ENCODE measurements at places on chromosomes 7 and 10.

DNA sequence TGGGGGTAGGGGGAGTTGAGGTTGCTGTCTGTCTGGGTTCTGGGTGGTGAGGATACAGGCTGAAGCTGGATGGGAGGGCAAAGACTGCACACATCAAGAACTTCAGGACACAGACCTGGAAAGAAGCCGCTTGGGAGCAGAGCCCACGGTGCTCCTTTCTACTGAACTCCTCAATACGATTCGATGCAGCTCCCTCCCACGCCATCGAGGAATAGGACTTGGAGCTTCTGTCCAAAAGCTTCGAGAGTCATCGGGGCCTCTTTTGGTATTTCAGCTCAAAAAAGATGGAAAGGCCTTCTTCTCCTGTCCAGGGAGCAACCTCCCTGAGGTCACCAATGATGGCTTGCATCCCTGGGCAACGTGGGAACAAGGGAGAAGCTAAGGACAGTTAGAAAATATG is 407.1 kb upstream of the MGMT start:
- no peak for DNase-seq

DNA sequence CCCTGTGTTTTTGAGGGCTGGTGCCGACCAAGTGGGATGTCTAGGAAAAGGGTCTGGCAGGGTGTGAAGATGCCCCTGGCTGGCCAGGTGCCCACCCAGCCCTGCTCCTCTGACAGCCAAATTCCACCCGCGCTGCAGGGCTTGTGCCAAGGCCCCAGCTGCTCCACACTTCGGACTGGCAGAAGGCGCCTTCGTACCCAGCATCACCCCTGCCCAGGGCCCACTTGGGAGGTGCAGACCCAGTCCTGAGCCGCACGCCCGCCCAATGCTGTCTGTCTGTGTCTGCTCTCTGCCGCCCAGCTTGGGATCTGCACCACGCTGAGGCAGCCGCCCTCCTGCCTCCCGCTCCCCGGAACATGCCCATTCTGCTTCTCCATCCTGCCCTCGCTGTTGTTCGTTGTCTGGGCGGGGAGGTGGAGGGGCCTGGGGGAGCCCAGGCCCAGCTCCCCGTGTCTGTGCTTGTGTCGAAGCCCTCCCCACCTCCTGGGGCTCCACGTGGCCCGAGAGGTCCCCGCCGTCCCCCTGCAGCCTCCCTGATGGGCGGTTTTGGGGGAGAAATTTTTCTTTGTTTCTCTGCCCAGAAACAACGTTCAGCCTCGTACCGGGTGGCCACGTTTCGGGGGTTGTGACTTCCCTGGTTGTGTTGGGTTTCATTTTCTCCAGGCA is 36.9 kb upstream of the PPIF start:
- DNase-seq = no peak

DNA sequence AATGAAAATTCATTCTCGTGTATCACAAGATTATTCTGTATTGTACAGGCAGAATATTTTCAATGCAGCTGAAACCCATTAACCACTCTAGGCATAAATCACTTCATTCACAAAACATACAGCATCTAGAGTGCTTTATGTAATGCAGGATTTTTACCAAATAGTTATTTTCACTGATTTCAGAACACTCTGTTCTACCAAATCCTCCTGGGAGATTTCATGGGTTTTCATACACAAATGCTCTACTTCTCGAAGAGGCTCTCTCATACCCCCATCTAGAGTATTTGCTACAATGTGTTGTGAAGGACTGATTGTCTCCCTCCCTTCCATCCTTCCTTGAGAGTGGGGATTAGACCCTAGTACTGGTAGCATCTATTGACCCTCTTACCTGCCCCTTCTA is 209.2 kb upstream of the LRRN3 start:
- no peak for DNase-seq

GRCh38 chr7:45901566-45901965 is 13.3 kb downstream of the IGFBP1 start:
- DNase-seq = no peak

DNA sequence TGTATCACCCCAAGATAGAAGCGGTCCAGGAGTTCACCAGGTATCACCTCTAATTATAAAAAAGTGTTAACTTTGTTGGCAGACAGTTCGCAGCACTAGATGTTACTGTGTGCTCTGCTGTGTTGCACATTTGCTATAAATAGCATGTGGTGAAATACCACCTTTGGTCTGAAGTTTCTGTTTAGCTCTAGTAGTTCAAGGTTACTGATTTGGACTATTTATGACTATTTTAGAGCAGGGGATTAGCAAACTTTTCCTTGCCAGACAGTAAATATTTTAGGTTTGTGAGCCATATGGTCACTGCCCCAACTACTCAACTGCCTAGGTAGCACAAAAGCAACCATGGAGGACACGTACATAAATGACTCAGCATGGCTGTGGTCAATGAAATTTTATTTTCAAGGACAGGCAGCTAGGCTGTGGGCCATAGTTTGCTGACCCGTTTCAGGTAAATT is 16.5 kb downstream of the DENND10 start:
- no peak for DNase-seq

Measured in stimulated activated CD4-positive, alpha-beta T cell treated with anti-CD3 and anti-CD28 coated beads, Interleukin-1b, Interleukin-23, amount 100 ng/mL, for 1 hour (primary cell).